ENCODE measurements at places on chromosomes 11 and 22. TPM values are rescaled to one million over a fixed set of nuclear protein-coding genes. Genes with fewer than 3 reads are reported as not detected.

Gene RFPL1
- total RNA-seq = not detected

Gene UPB1
- not detected for total RNA-seq

Gene CCDC87
- total RNA-seq = 0.61 TPM

Gene AGBL2
- total RNA-seq = 1.4 TPM

Gene OSBPL5
- total RNA-seq = 9.8 TPM

Gene DGAT2
- 1.2 TPM for total RNA-seq

Gene OR4A16
- not detected for total RNA-seq

Gene RAB38
- 1.0 TPM for total RNA-seq

Gene TBX10
- not detected for total RNA-seq

Gene EXPH5
- 0.03 TPM for total RNA-seq

Gene SMC1B
- not detected for total RNA-seq

Gene SLC22A8
- total RNA-seq = not detected

Gene MFRP
- total RNA-seq = not detected

Gene TRIM49
- not detected for total RNA-seq

Gene IGLL1
- total RNA-seq = not detected

Gene C11orf87
- total RNA-seq = not detected

Gene SDHAF2
- 48.6 TPM for total RNA-seq

Gene RRAS2
- 58.2 TPM for total RNA-seq

Gene APOA4
- not detected for total RNA-seq

Gene DDX6
- total RNA-seq = 22.3 TPM

Gene POTEH
- not detected for total RNA-seq

Gene SLC35C1
- 30.3 TPM for total RNA-seq

Gene FAM83F
- not detected for total RNA-seq

Gene OR56A1
- not detected for total RNA-seq

Gene SYT9
- total RNA-seq = 0.11 TPM

Gene OR6T1
- not detected for total RNA-seq

Gene HYLS1
- 12.9 TPM for total RNA-seq

Gene LRRC55
- not detected for total RNA-seq

Gene C22orf31
- total RNA-seq = not detected

Gene TOMM22
- 73.4 TPM for total RNA-seq

All from A549 treated with Mapracorat at 1 μM for 4 hours (cell line).